Stimulated activated CD4-positive, alpha-beta T cell treated with anti-CD3 and anti-CD28 coated beads, TNF-alpha, amount 100 ng/mL, for 24 hours (primary cell): ENCODE measurements at places on chromosomes 2 and 18.

- DNase-seq = no peak
These were observed 16.7 kb upstream of the UGT1A9 start for GRCh38 chr2:233655043-233655442.

DNA sequence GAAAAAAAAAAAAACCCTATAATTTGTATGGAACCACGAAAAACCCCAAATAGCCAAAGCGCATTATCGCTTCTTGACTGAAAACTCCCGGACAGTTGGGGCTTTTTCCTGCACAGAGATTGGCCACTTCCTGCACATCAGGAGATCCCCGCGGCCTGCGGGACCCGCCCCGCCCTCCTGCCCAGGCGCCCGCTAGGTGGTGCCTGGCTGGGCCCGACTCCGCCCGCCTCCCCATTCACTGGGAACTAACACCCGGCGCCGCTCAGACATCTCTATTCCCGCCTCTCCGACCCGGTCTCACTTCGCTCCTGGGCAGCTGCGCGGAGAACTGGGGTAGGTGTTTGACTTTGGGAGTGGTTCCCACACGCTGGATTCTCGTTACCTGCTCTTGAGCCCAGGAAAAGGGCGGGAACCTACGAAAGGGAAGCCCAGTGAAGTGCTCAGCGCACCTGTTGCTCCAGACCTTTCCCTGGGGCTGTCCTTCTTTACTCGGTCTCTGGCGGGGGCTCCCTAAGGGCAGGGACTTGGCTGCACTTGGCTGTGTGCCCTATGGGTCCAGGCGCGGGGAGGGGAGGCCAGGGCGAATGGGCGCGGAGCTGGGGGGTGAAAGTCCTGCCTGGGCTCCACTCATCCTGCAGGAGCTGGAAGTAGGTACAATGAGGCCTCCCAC lies at the start of gene HMSD:
Gene HMSD, plus strand, starts transcription at position 234 of the 670 bp plus-strand sequence. CDS start 4,155 bp downstream, outside the sequence.
- DNase-seq = peak; percentile 66

GRCh38 chr2:53422979-53423378 lies 344.6 kb upstream of the CHAC2 start:
- no peak for DNase-seq

GRCh38 chr2:206993964-206994363 lies 54.6 kb downstream of the CPO start:
- DNase-seq = no peak

- no peak for DNase-seq
These were observed 655.0 kb upstream of the CDH2 start for GRCh38 chr18:28831908-28832307.

DNA sequence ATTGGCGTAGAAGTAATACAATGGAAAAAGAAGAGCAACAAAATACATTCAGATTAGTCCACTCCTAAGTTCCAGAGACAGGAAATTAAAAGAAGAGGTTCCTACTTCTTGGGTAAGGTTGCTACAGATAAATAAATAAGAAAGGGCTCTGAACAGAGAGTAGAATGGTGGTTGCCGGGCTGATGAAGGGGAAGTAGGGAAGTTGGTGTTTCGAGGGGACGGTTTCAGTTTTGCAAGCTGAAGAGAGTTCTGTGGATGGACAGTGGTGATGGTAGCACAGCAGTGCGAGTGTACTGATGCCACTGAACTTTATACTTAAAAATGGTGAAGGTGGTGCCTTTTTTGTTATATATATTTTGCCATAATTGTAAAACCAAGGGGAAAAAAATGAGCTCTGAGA lies 48.2 kb downstream of the CABYR start:
- no peak for DNase-seq

- peak; percentile 55 for DNase-seq
These were observed 188.2 kb downstream of the BCL2 start for GRCh38 chr18:63131106-63131958.

DNA sequence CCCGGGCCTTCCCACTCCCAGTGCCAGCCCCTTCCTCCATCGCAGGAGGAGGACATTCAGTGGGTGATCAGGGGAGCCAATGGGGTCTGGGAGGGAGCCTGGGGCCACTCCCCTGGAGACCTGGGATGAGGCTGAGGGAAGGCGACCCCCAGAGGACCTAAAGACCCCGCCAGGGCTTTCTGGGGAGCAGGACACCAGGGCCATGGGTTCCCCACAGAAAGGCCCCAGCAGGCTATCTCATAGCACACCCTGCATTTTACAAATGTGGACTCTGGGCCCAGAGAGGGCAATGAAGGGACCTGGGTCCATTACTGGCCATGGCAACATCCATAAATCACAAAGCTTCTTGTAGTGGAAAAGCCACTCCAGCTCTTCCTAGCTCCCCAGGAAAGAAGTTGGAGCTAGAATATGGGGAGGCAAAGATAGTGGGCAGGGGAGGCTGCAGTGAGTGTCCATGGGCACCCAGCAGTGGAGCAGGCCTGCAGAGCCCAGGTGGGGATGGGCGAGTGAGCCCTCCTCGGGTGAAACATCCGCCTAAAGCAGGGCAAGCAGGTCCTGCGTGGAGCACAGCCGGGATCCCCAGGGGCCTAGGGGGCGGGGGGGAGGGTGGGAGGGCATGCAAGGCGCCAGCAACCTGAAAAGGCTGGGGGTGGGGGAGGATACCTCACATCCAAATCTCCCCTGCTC lies 13.8 kb downstream of the CYP26B1 start:
- no peak for DNase-seq

- peak; percentile 41 for DNase-seq
These were observed 5.8 kb downstream of the HDLBP start for GRCh38 chr2:241309684-241310117.

DNA sequence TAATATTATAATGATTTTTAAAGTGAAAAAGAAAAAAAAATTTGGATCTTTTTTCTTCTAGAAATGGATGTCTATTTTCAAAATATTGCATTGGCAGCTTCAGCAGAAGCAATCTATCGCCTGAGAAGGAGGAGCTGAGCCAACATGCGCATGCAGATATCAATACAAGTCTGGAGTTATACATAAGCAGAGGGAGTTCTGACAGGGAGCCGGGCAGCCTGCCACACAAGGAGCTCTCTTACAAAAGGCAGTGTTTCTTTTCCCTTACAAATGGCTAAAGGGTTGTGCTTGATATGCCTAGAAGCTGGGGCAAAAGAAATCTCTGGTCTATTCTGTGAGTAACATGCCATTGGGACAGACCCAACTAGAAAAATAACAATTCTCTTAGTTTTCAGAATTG lies 291.9 kb upstream of the TRIB2 start:
- DNase-seq = no peak

DNA sequence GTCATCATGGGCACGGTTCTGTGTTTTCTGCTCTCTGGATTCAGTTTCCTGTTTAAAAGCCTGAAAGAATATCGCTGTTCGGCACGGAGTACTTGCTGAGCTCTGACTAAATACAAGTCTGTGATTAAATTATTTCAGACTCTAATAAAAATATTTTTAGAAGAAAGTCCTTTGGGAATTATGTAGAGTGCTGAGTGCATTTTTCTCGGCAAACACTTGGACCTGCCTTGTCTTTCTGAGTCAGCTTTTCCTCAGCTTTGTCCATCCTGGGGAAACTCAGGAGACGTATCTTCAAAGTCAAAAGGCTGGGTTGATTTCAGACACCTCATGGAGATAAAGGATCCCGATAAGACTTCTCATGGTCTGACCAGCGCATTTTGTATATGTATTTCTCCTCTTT lies 45.9 kb downstream of the IL1R2 start:
- DNase-seq = no peak

DNA sequence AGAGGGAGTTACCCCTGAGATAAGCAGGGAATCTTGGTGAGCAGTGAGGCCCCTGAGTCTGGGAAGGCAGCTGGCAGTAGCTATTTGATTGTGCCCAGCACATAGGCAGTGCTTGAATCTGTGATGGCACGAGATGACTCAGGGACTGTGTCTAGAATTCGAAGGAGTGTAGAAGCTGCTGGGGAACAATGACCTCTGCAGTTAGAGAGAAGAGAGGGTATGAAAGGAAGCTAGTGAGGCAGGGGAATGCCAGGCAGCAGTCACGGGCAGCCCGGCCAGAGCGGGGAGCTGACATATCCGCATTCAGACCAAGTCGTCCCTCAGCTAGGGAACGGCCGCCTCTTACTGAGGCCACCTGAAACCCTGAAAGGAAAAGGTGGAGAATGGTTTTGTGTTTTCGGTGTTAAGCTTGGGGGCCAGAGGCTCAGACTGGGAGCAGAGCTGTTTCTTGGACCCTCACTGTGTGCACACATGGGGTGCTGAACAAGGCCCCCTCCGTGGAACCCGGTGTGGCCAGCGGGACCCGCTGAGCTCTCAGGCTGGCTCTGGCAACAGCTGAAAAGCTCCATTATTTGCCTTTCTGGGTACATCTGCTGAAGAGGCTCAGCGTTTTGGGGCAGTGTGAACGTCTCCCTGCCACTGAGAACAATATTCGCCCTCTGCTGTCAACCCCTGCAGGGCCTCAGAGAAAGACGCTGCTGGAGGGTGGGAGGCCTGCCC lies 32.9 kb downstream of the ARHGEF4 start:
- no peak for DNase-seq

DNA sequence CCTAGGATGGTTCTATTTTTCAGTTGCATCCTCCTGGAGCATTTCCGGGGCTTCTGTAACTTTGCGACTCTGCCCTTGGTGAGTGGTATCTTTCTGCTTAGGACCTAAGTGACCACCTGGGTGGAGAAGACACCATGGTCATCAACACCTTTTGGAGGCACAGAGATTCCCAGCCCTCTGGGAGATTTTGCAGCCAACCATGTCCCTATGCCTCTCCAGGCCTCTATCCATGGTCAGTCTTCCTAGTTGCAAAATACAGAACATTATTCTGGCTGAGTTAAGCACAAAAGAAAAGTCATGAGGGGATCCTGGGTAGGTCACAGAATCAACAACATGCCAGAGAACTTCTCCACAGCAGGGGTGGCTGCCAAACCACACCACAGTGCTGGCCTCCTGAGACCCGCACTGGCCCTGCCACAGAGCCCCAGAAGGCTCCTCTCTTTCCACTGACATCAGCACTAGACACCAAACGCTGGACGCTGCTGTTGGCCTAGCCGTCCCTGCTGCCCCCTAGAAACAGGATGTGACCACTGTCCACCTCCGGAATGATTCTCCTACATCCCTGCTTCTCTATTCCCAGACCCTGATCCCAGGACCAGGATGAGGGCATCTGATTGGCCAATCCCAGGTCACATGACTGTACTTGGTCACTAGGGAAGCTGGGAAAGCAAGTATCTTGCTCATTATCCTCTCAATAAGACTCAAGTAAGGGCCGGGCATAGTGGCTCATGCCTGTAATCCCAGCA lies 47.7 kb downstream of the SMAD7 start:
- no peak for DNase-seq

- no peak for DNase-seq
These were observed 6.6 kb upstream of the PCBP1 start for GRCh38 chr2:70080610-70081200.

DNA sequence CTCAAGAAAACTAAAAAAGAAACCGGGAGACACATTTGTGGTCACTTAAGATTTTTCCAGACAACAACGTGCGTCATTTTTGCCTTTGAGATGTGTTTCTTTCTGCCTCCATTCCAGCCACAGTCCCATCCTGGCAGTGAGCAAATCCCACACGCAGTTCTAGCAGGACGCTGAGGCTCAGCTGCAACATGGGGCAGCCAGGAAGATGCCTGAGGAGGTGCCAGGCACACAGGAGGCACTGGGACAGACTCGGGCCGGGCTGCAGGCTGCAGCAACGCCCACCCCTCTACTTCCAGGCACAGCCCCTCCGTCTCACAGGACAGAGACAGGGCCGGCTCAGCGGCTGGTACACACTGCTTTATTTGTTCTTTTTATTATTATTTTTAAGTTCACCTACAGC lies 13.1 kb downstream of the KLF11 start:
- no peak for DNase-seq

- no peak for DNase-seq
These were observed 45.1 kb downstream of the HDAC4 start for GRCh38 chr2:239355724-239356123.

DNA sequence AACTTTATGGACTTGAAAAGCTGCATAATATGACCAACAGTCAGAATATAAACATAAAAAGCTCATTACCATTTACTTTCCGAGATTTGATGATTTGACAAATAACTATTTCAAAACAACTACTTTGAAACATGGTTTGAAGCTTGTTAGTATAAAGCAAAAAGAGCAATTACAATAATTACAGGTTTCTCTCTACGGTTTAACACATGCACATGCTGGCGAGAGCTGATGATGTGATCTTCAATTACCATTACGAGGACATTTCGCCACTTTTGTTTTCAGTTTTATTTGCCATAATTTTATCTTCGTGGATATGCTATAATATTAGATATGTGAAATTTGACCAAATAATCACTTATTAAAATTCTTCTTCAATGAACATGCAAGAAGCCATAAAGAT lies 270.1 kb downstream of the TCF4 start:
- DNase-seq = no peak

- no peak for DNase-seq
These were observed 54.3 kb downstream of the R3HDM1 start for GRCh38 chr2:135585586-135585985.

DNA sequence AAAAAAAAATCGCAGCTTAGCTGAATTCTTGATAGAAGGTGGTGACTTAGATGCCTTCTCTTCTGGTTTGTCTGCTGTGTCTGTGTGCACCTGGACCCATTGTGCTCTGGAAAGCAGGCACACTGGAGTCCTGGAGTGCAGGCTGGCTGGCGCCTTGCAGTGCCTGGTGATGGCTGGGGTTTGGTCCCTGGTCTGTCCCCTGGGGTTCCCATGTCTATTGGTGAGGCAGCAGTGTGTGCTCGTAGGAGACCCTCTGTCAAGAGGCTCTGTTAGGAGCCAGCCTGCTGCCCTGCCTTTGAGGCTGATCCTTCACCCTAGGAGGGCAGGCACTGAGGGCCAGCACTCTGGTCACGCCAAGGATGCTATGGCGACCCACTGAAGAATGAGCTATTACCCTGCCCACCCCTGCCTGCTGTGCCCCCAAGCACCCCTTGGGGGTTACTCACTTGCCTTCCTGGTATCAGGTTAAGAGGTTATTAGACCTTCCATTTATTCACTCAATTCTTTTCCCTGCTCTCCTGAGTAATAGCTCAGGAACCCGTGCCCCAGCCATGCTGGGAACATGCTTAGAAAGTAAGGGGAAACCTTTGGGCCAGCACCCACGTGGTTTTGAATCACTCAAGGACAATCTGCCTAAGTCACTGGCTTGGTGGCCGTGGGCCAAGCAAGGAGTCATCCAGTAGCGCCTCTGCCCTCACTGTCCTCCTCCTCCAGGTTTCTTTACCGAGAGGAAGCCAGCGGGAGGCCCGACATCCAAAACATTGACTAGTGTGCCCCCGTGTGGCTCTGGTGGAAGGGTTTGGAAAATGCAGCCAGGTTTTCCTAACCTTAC lies 284.5 kb downstream of the PRKCE start:
- peak; percentile 45 for DNase-seq

- no peak for DNase-seq
These were observed 78.5 kb upstream of the HK2 start for GRCh38 chr2:74755386-74755785.

- DNase-seq = no peak
These were observed 21.7 kb downstream of the BCL11A start for GRCh38 chr2:60531701-60532133.

- DNase-seq = no peak
These were observed 47.5 kb upstream of the CDH20 start for GRCh38 chr18:61285777-61286176.
